ENCODE measurements at places on chromosomes 2 and 18.

- DNase-seq: no peak
Observed at GRCh38 chr2:118190474-118190873, 102.2 kb downstream of the INSIG2 start.

DNA sequence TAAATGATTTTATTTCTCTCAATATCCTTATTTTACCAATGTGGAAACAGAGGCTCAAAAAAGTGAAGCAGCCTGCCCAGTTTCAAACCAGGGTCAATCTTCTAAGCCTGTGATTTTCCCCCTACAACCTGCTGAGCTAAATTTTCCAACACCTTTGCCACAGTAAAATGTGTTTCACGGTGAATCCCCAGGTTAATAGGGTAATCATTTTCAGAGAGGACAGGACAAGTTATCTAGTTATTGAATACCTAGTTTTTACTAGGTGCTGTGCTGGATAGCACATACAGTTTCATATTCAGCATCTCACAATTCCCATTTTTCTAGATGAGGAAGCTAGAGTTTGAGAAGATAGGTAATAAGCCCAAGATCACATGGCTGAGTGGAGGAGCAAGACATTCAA is 236.6 kb downstream of the PTH2R start:
- no peak for DNase-seq

DNA sequence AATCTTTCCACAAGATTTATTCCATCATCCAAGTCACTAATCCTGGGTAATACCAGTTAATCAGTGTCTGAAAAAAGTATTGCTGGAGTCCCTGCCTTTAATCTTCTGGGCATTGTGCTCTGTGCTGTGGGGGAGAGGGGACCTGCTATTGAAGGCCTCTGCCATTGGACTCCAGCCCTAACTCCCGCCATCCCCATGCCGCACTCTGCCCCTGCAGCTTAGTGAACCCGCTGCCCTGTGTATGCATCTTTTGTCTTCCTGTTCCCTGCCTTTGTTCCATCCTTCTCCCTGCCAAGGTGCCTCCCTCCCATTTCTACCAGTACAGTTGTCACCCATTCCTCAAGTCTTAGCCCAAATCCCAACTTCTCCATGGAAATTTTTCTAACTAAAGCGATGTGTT is 113.8 kb upstream of the EPAS1 start:
- no peak for DNase-seq

GRCh38 chr2:147096671-147097070 is 748.2 kb upstream of the ACVR2A start:
- DNase-seq: no peak

GRCh38 chr2:235191486-235191885 is 239.7 kb downstream of the SH3BP4 start:
- no peak for DNase-seq

GRCh38 chr18:35005963-35006577 is 35.1 kb upstream of the MAPRE2 start:
- DNase-seq: no peak

GRCh38 chr2:71581026-71581425 is 127.7 kb downstream of the DYSF start:
- DNase-seq: peak; percentile 69

- no peak for DNase-seq
Observed at GRCh38 chr2:143850084-143850483, 669.8 kb downstream of the ZEB2 start.

DNA sequence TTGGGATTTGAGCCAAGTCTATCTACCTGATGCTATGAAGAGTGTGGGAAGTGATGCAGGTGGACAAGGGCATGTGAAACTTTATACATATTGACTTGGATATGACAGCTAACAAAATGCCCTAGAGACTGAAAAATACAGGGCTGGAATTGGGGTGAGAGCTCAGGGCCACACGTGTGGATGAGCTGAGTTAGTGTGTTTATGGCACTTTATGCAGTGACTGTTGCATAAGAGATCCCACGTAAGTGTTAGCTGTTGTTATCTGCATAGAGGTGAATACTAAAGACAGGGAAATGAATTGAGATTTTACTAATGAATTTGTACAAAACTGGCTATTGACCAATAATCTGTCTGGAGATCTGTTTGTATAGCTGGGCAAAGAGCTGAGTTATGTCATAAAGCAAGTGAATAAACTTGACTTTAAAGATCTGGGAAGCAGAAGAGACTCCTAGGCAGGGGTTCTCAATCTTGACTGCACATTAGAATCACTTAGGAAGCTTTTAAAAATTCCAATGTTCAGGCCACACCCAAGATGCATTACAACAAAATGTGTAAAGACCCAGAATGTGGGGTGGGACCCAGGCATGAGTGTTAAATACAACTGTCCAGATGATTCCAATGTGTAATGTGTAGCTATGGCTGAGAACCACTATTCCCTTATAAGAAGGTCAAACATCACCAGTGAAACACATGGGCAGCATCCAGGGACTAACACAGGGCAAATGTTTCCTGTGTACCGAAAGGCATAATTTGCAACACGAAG is 74.2 kb upstream of the STK17B start:
- DNase-seq: no peak

- no peak for DNase-seq
Observed at GRCh38 chr18:5058768-5059695, 138.0 kb downstream of the AKAIN1 start.

GRCh38 chr18:23378302-23378686 is 74.8 kb upstream of the RIOK3 start:
- no peak for DNase-seq

GRCh38 chr2:8225266-8225665 is 456.6 kb upstream of the ID2 start:
- DNase-seq: no peak

- DNase-seq: no peak
Observed at GRCh38 chr18:67730886-67731285, 214.4 kb upstream of the DSEL start.

- peak; percentile 50 for DNase-seq
Observed at GRCh38 chr2:20141056-20141762, 83.7 kb downstream of the SDC1 start.

DNA sequence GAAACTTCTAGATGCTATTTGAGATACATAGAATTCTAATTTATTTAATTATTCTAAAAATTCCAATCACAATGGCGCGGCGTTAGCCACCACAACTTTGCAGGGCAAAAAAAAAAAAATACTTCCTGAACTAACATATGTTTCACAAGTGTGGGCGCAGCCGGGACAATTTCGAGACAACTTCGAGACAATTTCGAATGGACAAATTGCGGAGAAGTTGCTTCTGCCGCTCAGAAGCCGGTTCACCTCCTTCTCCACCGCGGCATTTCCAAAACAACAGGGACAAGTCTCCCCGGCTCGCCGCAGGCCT is 842 bp downstream of the PAX3 start:
- no peak for DNase-seq

GRCh38 chr2:133523406-133523805 is 44.9 kb downstream of the NCKAP5 start:
- no peak for DNase-seq

- no peak for DNase-seq
Observed at GRCh38 chr2:98483257-98483861, 38.7 kb downstream of the INPP4A start.

- DNase-seq: no peak
Observed at GRCh38 chr2:43459446-43460173, 136.2 kb downstream of the THADA start.

DNA sequence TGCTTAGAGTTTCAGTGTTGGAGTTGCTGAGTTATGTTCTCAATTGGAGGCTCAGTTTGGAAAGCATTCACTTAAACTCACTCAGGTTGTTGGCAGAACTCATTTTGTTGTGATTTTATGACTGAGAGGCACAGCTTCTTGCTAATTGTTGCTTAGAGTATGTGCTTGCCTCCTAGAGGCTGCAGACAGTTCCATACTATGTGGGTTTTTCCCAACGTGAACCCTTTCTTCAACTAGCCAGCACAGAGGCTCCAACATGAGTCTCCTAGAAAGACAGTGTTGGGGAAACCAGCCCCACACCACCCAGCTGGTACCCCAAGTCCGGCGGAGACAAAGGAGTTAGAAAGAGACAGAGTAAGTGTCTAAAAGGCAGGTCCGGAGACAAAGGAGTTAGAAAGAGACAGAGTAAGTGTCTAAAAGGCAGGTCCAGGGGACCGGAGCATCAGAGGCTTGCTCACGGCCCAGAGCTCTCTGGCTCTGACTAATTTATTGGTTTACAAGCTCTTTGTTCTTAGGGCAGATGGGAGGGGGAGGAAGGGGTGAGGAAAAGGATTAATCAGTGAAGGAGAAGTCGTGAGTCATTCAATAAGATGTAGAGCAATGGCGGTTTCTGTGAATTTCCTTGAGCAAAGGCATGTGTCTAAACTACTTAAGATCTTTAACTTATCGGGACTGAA is 999.7 kb upstream of the LRRTM1 start:
- no peak for DNase-seq

- DNase-seq: peak; percentile 58
Observed at GRCh38 chr18:49560624-49561288, 1.1 kb upstream of the LIPG start.

DNA sequence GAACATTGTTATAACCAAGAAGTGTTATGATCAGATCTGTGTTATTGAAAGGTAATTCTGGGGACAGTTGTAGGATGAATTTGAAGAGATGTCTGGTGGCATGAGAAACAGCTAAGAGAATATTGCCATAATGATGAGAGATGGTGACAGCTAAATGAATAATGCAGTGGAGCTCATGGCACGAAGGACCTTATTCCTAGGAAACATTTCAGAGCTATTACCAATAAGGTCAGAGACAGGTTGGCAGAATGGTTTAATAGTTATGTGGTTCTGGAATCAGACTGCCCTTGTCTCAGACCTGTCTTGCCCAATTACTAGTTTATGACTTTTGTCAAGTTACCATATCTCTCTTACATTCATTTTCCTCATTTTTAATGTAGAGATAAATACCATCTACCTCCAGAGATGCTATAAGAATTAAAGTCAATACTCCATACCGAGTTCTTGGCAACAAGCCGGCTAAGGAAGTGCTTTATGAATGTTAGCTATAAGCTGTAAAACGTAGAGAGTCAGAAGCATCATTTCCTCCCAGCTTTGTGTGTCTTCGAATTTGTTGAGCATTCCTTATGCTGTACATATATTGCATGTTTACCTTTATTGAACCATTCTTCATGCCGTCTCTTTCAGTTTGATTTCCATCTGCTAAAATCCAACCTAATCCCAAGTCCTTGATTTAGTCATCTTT is 73.6 kb upstream of the COL5A2 start:
- no peak for DNase-seq

- DNase-seq: no peak
Observed at GRCh38 chr18:26057344-26057773, 33.1 kb downstream of the SS18 start.

- peak; percentile 46 for DNase-seq
Observed at GRCh38 chr2:120722568-120723421, 12.9 kb upstream of the GLI2 start.

DNA sequence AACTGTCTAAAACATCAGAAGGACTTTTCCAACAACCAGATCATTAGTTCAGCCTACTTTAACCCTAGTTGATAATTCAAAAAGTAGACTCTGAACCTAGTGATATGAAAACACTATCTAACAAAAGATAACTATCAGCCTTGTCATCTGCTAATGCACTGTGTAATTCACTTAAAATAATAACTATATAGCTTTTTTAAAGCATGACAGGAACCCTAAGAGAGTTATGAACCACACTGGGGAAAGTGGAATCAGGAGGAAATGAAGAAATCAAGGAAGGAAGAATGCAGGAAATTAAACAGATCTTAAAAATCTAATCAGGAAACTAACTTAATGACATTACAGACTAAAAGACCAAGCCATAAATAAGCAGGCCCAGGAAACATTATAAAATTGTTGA is 9.0 kb downstream of the B4GALT6 start:
- DNase-seq: no peak

GRCh38 chr2:235287375-235287733 is 206.5 kb upstream of the AGAP1 start:
- no peak for DNase-seq

GRCh38 chr2:32342801-32343200 is 14.0 kb upstream of the BIRC6 start:
- no peak for DNase-seq

GRCh38 chr2:241942416-241943208 is 73.1 kb downstream of the RTP5 start:
- no peak for DNase-seq

DNA sequence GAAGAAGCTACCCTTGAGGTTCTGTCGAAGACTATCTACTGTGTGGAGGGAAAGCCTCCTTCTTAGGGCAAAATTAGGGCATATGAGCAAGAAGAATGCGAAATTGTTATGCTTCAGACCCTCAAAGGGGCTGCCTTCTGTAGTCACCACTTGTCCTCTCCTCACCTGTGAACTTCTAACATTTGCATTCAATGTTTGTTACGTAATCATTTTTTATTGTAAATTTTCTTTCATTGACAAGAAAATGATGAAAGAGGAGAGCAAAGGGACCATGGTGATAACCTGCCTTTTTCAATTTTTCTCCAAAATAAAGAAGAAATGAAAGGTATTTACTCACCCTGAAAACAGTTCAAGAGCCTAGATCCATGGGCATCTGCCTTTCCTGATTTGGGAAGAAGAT is 193.0 kb downstream of the SP3 start:
- DNase-seq: no peak

DNA sequence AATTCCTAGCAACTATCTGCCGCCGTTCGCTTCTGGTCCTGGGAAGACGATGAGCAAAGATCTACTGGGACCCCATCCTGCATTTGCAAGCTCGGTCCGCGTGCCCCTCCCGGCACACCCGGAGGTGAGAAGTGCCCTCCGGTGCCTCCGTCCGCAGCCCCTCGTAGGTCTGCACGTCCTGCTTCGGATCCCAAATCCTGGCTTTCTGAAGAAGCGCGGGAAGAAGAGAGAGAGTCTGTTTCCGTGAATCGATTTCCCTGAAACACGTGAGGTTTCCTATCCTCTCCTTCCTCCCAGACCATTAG is 5.0 kb upstream of the OSR1 start:
- peak; percentile 54 for DNase-seq

DNA sequence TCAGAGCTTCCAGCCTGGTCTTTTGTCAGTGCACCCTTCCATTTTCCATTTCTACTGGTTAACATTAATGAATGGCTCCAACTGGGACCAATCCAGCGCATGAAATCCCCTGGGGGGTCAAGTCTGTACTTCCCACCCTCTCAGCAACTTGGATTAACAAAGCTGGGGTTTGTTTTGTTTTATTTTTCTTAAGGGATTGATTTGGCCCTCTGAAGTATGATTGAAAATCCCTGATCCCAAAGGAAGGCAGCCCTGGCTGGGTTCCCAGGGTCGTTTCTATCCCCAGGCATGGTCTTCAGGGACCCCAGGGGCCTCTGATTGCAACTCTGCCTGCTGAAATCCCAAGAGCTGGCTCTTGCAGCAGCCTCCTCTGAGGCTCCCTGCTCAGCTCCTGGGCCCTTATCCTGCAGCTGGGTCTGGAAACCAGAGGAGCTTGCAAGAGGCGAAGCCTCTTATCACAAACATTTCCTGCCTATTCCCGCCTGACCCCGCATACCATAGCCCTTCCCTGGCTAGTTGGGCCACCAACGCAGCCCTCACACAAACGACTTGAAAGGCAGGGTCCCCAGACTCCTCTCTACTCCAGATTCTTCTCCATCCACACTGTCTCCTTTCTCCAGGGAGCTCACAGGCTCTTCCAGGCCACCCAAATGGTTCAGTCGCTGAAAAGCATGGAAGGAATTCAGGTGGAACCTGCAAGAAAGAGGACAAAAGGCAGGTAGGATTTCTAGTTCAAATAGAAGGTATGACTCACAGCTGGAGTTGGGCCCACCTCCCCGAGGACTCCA is 109.7 kb upstream of the PKDCC start:
- no peak for DNase-seq

Measured in right forelimb (tissue), 1 donor.